Hepatic stellate cell (primary cell): ENCODE measurements at places on chromosomes 3 and 15.

DNA sequence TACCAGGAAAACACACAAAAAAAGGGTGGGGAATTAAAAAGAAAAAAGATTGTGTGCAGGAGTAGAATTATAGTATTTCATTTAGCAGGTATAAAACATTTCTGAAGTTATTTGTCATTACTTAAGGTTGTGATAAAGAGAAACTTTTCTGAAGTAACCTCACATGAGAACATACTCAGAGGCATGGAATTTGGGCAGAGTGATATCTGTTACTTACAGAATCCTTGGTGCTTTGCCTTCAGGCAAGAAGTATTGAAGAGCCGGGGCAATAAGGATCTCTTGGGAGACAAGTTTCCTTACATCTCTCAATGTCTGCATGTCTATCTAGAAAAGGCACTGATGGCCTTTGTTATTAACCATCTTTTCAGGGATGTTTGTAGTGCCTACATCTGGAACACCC is 179.7 kb upstream of the ROBO1 start:
- no peak for DNase-seq

- DNase-seq, result no peak
Measured at GRCh38 chr3:189720736-189721417, 89.7 kb downstream of the TP63 start.

- DNase-seq, result no peak
Measured at GRCh38 chr3:81439108-81439507, 322.3 kb downstream of the GBE1 start.

DNA sequence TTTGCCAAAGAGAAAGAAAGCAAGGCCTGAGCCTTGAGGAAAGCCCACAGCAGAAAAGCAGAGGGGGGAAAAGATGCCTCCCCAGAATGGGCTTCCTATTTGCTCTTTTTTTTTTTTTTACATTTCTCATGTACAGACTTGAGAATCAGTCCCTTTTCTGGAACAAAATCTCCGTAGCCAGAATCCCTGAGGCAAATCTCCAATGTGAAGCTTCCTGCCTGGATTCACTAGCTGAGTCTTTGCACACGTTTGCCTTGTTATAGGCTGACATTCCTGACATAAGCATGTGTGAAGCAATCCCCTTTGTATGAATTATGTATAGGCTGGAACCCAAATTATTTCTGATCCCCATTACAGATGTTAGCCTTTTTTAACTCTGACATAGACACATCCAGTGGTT is 52.2 kb upstream of the ACTL6A start:
- DNase-seq, result no peak

DNA sequence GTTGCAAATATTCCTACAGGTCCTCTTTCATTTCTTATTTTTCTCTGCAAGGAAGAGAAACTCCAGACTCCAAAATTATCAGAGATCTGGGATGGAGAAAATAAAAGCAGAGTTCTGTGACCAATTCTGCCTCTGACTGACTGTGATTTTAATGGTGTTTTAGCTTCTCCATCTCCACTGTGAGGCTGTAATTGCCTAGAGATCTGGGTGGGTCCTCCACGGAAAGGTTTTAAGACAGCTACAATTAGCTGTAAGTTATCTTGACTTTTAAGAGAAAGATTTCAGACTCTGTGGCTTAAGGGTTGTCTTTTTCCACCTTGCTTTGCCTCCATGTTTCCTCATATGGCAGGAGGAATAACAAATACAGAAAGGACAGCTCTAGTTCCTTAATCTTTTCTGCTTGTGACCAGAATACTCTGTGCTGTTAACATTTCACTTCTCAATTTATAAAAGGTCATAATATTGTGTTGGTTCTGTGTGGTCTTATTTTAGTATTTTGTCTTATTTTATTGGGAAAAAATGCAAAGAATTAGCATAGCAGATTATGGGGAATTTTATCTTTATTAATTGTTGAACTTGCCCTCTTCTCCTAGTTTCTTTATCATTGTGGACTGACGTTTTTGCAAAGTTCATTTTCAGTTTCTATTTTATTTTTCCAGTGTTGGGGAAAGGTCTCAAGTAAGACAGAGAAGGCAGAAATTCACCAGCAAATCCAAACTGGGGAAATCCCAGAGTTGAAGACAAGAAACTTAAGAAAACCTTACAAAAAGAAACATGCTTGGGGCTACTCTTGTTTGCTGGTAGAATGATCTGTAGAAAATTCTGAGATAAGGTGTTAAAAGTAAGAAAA is 157.9 kb downstream of the RAP2B start:
- DNase-seq, result no peak

DNA sequence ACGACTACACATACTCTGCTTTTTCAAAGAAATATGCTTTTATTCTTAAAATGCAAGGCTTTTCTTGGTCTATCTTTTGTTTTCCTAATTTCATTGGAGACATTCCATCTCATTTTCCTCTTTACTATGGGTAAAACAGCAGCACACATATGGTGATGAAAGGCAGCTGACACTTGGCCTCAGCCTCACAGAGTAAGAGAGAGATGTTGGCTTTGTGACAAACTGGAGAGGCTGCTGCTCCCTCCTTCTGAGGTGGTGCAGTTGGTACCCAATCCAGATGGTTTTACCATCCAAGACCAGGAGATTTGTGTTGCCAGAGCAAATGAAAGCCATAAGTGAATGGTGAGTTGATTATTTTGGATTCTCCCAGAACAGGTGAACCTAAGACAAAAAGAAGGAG is 13.2 kb upstream of the SLC2A2 start:
- DNase-seq, result no peak

DNA sequence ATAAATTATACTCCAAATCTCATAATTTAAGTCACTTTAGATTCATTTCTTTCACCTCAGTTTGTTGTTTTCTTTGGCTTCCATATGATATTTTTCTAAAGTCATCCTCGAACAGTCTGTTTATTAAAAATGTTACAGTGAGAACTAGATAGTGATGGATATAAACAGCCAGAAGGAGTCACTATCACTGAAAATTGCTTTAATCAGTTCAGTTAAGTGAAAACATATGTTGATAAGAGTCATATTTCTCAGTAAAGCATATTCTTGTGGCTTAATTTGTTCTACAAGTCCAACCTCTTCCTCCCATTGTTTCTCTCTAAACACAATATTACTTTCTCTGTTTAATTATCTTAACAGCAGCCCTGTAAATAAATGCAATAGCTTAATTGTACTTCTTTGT is 427.5 kb upstream of the ALCAM start:
- no peak for DNase-seq

- DNase-seq, result no peak
Measured at GRCh38 chr15:67783303-67783702, 42.0 kb upstream of the SKOR1 start.

DNA sequence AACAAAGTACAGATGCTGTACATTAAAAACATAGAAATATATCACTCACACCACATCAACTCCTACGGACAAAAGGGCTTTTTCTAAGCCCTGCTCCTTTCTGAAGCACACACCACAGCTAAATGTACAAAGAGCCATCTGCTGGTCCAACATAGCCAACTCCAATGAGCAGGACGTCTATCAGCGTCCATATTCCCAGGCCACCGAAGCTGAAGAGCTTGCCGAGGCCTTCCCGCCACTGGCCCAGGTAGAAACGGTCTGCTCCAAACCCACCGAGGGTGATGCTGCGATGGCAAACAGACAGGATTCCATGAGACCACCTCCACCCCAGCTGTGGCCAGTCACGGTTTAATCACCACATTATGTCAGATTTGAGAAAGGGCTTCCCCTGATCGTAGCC is 9.8 kb downstream of the TM2D3 start:
- DNase-seq, result no peak

- DNase-seq, result no peak
Measured at GRCh38 chr3:23435904-23436303, 232.8 kb downstream of the UBE2E2 start.

- no peak for DNase-seq
Measured at GRCh38 chr3:47583320-47584075, 4.8 kb upstream of the CSPG5 start.

DNA sequence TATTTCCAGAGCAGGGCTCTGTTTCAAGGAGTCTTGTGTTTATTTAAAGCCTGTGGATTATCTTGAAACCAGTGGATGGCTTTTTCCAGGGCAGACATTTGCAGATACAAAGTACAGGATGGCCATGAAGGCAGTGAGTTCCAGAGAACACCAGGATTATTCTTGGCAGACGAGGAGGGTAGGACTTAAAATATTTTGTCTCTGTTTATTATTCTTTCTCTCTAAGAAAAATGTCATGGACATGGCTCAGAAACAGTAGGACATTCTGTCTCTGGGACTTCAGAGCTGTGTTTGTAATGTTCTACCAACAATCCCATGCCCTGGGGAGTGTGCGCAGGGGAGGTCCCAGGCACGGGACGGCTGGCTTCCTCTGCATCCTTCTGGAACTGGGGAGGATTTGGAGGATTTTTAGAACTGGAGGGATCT is 125.9 kb downstream of the ATP10A start:
- peak; percentile 67 for DNase-seq

GRCh38 chr3:160169139-160169976 is 55.9 kb upstream of the C3orf80 start:
- peak; percentile 77 for DNase-seq

- DNase-seq, result no peak
Measured at GRCh38 chr3:4006288-4006687, 207.1 kb downstream of the LRRN1 start.

DNA sequence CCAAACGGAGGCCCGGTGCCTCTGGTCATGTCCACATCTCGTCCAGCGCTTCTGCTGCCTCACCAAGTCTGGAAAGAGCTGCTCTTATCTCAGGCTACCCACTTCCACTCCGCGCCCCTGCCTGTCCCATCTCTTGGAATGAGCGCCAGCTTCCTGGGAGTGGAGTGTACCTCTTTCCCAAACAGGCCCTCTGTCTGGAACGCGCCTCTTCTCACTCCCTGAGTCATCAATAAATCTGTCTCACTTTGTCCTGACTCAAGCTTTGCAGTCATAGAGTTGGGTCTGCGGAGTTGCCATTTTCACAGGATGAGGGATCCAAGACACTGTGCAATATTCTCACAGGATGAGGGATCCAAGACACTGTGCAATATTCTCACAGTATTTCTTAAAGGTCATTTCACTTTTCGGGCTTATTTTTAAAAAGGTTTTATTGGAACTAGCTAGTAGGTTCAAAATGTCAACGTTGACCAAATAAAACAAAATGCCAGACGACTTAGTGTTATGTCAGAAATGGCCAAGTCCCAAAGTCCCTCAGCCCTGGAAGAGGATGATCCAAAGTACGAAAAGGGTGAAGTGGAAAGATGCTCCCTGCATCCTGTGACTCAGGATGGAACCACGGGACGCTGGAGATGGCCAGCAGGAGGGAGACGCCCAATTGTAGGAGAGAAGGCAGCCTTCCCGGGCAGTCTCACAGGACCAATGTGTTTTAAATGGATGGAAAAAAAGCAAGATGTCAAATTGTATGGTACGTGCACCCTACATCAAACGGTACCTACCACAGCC is 81.1 kb downstream of the CHSY1 start:
- peak; percentile 84 for DNase-seq

- DNase-seq, result no peak
Measured at GRCh38 chr3:157059181-157059580, 100.8 kb downstream of the CCNL1 start.

- no peak for DNase-seq
Measured at GRCh38 chr3:114674036-114674435, 380.2 kb downstream of the TIGIT start.

- no peak for DNase-seq
Measured at GRCh38 chr3:190741788-190742187, 120.7 kb downstream of the GMNC start.

GRCh38 chr3:40191850-40192448 is 117.6 kb upstream of the EIF1B start:
- peak; percentile 46 for DNase-seq

- DNase-seq, result no peak
Measured at GRCh38 chr3:158652463-158652862, 8.1 kb downstream of the GFM1 start.

- DNase-seq, result no peak
Measured at GRCh38 chr15:33445984-33446383, 135.2 kb downstream of the RYR3 start.
